ENCODE measurements at places on chromosomes 13 and 19.

DNA sequence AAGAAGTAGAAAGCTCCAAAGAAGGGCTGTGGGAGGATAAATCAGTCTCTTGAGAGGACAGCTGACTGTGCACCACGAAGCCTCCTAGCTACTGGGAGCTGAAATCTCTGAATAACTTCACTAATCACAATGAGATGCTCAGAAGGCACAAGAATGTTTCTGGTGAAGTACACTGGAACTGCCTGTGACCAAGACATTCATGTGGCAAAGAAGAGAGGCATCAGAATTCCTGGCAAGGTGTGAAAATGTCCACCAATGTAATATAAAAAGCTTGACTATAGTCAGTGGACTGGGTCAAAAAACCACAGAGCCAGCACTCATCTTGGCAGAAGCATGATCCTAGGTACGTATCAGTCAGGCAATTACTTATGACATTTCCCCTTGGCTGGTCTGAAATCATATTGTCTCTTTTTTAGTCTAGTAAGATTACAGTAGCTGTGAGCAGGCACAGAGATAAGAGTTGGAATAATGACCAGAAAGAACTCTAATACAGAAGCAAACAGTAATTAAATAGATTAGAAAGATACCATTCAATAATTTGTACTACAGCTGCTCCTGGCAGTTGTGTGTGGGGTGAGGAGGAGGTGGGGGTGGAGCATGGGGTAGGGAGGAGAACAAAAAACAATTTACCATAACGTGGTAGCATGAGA lies 434.7 kb downstream of the DIAPH3 start:
- DNase-seq, result no peak

DNA sequence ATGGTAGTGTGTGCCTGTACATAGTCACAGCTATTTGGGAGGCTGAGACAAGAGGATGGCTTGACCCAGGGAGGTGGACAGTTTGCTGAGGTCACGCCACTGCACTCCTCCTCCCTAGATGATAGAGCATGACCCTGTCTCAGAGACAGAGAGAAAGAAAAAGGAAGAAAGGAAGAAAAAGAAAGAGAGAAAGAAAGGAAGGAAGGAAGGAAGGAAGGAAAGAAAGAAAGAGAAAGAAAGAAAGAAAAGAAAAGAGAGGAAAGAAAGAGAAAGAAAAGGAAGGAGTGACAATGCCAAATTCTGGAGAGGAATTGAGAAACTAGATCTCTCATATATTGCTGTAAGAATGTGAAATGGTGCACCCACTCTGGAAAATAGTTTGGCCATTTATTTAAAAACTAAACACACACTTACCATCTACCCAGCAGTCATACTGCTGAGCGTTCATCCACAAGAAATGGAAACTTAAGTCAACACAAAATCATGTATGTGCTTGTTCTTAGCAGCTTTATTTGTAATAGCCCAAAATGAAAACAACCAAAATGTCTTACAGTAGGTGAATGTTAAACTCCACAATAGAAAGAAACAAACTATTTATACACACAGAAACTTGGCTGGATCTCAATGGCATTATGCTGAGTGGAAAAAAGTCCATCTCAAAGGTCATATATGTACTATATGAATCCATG lies 7.5 kb downstream of the TEX101 start:
- DNase-seq, result no peak

GRCh38 chr19:44636439-44637389 lies 7.0 kb upstream of the PVR start:
- DNase-seq, result no peak

DNA sequence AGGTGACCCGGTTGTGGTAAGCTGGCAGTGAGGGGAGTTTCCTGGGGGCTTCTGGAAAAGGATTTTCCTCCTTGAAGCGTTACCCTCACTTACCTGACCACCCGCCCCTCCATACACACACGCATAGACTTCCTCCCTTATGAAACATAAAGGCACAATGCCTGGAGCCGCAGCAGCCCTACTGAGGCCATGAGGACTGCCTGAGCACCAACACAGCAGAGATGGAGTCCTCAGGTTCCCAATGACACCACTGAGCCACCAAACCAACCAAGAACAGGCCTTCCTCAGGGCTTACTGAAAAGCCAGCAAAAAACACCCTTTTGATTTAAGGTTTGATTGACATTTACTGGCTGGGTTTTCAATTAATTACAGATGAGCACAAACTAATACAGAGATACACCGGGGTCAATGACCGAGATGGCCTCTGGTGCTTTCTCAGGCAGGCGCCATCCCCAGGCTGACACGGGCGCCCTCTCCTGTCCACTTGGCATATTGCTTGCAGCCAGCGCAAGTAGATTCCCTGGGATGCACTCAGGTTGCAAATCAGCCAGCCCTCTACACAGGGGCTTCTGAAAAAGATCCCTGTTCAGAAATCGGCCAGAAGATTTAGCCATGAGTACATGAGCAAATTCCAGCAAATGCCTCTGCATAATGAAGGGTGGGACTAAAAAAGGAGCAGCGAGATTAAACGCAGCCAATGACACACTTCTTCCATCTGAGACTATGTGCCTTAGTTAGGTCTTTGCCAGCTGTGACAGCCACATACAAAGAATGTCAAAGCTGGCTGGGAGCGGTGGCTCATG lies 14.8 kb downstream of the OPA3 start:
- peak; percentile 13 for DNase-seq

DNA sequence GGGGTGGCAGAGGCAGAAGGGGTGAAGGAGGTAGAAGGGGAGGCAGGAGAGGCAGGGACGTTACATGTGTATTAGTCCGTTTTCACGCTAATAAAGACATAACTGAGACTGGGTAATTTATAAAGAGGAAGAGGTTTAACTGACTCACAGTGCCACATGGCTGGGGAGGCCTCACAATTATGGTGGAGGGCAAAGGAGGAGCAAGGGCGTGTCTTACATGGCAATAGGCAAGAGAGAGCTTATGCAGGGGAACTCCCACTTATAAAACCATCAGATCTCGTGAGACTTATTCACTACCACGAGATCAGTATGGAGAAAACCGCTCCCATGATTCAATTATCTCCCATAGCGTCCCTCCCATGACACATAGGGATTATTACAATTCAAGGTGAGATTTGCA lies 19.0 kb upstream of the ACOD1 start:
- no peak for DNase-seq

DNA sequence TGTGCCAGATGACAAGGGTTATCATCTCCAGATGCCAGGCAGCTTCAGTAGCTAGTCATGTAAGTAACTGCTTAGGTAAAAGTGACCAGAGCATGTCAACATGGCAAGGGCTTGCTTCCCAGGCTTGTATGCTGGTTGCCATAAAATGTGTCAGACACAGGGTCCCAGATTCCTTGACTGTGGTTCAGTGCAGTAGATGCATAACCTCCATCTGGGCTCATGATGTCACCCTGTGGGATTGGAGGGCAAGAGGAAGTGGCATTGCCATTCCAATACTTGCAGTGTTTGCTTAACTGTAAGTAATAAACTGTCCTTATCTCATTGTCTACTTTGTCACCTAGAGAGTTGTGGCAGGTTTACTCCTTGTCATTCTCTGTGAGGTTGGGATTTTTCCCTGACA lies 226.8 kb downstream of the PCDH17 start:
- no peak for DNase-seq

DNA sequence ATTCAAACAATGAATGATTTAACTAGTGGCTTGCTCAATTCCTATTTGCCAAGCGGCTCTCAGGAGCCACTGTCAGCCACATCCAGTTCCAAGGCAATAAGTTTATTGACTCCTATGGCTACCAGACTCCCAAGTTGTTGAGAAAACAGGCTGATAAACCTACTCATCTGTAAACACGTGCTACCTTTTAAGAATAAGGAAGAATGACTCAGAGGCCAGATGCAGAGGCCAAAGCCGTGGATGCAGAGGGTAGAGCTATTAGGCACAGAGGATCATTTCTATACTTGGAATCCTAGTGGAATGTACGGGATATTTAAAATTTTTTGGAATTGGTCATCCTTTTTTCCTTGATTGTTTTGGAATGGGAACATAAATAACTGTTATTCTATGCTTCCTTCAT lies 1921.1 kb downstream of the OLFM4 start:
- no peak for DNase-seq

DNA sequence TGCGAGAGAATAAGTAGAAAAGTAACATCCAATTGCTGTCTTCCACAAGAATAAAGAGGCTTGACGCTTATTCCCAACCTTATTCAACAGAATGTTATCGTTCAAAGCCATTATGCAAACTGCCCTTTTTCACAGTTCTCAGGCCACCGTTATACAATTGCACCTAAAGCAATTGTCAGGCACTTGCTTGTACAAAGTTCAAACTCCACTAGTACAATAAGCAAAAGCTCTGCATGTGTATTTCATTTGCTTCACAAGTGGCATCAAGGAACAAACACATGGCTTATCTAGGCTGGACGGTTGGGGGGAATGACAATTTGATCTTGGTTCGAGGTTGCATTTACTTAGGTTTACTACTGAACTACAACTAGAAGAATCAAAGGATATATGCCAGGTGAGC lies 815.6 kb downstream of the EFNB2 start:
- no peak for DNase-seq

DNA sequence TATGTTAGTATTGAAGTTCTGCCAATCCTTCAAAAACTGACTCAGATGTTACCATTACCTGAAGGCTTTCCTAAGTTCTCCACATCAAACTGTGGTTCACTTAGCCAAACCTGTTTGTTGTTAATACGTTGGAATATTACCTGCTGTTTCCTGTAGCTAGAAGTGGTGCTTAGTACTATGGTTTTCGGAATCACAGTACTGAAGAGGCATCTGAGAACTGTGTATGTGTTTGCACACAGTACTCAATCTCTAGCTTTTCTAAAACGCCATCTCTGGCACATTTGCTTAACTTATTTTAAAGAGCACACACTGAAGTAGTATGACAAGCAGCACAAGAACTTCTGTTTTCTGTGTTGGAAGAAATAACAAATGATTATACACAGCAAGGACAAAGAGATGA lies 248.2 kb downstream of the SHISA2 start:
- DNase-seq, result no peak

DNA sequence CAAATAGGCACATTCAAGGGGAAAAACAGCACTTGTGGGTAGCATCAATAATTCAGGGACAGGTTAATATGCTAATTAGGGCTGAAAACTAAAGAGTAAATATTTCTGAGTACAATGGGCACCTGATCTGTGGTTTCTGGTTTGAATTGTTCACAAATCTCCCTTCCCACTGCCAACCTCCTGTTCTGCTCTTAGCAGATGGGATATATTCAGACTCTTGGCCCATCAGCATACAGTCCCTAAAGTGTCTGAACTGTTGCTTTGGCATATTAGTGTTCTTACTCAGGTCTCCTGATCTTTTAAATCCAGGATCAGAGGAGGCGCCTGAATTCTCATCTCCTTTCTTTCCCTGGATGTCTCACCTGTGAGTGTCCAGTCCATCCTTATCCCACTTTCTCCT lies 8.2 kb upstream of the LRCH1 start:
- no peak for DNase-seq

- no peak for DNase-seq
Observed at GRCh38 chr19:28285917-28286316, 927.0 kb downstream of the UQCRFS1 start.

- DNase-seq, result no peak
Observed at GRCh38 chr13:73521290-73521624, 462.5 kb downstream of the KLF5 start.

GRCh38 chr13:50942630-50943311 lies 33.2 kb downstream of the RNASEH2B start:
- DNase-seq, result no peak

GRCh38 chr13:48574041-48574796 lies 41.3 kb upstream of the RCBTB2 start:
- DNase-seq, result no peak

GRCh38 chr13:112013665-112014064 lies 53.3 kb upstream of the SOX1 start:
- no peak for DNase-seq

DNA sequence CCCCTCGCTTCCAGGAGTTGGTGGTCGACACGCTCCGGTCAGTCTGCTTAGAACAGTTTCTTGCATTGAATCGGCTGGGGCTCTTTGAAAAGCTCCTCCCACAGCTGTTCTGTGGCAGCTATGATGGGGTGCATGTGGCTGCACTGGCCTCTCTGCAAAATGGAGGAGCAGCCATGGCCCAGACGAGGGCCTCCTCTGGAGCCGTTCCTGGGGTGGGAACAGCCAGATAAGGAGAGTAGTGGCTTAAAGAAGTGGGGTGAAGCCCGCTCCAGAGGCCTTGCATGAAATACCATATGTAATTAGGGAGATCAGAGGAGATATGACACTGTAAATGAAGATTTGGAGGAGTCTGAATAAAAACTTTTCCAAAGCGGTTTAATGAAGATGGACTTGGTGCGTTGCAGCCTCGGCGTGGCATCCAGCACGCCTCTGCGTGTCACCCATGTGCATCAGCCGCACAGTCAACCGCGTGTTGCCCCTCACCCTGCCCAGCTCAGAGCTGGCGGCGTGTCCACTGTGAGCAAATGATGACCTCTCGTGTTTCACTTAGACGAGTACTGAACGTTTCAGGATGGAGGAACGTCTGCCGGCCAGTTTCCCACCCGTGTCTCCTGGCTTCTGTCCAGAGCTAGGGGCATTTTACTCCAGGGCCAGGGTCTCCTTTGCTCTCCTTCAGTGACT lies 199.2 kb downstream of the TEX29 start:
- DNase-seq, result no peak

DNA sequence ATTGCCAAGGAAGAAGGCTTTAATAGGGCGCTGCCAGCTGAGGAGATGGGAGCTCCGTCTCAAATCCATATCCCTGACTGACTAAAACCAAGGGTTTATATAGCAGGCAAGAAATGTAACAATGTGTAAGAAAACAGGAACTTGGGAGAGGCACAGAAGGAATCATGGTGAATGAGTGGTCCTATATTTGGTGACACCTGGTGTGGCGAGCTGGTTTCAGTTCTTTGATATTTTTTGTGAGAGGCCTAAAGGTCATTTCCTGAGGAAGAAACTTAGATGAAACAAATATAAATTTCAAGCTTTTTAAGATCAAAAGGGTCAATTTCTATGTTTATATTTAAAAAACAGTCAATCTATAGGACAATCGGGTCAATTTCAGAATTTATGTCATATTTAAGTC lies 826.3 kb downstream of the SLITRK6 start:
- DNase-seq, result no peak

DNA sequence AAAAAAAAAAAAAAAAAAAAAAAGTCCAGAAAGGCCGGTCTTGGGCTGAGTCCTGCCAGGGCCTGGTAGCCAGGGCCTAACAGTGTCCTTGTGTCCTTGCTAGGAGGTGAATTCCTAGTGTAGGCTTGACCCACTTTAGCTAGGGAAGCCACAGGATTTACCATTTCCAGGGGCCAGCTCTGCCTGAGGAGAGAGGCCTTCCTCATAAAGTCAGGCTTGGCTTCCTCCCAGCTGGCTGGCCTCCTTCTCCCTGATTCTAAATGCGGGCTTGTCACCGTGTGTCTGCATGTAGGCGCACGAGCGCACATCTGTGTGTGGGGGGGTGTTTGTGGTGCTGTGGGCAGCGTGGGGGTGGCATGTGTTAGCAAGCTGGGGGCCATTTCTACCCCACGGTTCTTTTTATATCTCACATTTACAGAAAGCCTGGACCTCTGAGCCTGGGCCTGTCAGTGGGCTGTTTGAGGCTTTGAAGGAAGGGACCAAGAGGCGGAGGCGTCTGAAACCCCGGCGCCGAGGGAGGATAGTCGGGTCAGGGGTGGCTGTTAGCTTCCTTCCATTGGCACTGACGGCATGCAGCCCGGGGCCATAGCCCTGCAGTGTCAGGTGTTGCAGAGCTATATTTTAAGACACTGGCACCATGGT lies 31.7 kb downstream of the IER2 start:
- peak; percentile 64 for DNase-seq

GRCh38 chr19:54257116-54257480 lies at the start of gene LILRB5:
LILRB5 (minus strand) TSS chr19:54257273; CDS start chr19:54257193, 80 bp downstream.
- DNase-seq, result no peak
